Stimulated activated CD4-positive, alpha-beta T cell treated with anti-CD3 and anti-CD28 coated beads, TNF-alpha, amount 100 ng/mL, for 24 hours (primary cell): ENCODE measurements at places on chromosomes 3 and 15.

DNA sequence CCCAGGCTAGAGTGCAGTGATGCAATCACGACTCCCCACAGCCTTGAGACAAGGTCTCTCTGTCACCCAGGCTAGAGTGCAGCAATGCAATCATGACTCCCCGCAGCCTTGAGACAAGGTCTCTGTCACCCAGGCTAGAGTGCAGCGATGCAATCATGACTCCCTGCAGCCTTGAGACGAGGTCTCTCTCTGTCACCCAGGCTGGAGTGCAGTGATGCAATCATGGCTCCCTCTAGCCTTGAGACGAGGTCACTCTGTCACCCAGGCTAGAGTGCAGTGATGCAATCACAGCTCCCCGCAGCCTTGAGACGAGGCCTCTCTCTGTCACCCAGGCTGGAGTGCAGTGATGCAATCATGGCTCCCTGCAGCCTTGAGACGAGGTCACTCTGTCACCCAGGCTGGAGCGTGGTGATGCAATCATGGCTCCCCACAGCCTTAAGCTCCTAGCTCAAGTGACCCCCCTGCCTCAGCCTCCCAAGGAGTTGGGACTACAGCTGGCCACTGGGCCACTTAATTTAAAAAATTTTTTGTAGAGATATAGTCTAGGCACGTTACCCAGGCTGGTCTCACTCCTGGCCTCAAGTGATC lies 26.1 kb downstream of the TFRC start:
- no peak for DNase-seq

DNA sequence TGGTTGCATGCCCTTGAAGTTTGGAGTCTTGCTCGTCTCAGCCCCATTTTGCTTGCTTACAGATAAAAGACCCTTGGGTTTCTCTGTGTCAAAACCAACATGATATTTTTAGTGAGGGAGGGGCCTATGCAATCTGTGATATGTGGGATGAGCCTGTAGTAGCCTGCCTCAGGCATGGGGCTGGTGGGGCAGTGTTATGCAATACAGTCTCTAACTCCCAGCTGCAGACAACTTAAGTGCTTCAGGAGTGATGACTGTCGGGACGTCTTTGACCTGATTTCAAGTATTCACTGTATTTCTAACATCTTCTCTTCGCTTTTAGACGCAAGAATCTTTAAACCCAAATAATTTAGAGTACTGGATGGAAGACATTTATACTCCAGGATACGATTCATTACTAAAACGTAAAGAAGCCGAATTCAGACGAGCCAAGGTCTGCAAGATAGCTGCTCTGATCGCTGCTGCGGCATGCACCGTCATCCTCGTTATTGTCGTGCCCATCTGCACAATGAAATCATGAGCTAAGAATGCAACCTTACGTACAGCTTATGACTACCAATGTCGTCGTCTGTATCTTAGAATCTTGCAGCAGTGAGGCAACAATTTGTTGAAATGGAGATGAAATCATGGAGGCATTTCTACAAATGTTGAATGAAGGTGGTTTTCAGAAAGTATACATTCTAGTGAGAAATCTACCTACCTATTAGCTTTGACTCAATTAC lies 35.9 kb downstream of the MINAR1 start:
- DNase-seq = no peak

GRCh38 chr15:31399544-31400171 lies 73.0 kb downstream of the KLF13 start:
- no peak for DNase-seq

GRCh38 chr3:123042413-123042812 lies 14.8 kb upstream of the SEMA5B start:
- no peak for DNase-seq

DNA sequence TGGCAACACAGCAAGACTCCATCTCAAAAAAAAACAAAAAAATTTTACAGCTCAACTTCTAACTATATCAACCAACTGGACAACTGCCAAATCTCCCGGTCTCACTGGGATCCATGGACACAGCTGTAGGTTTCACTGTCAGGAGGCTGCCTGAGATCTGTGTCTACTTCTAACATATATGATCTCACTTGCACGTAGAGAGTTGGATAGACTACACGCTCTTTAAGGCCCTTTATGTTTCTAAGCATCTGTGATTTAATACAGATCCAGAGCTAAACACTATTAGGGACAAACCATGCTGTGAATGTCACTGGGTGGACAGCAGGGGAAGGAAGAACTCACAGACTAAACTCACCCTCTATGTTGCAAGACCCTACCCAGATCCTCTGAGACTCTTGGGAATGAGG lies 13.0 kb upstream of the APOD start:
- no peak for DNase-seq

- DNase-seq = no peak
These were observed 261.2 kb upstream of the LRRFIP2 start for GRCh38 chr3:37435572-37435971.

GRCh38 chr3:185272033-185272432 lies 18.2 kb upstream of the EHHADH start:
- DNase-seq = no peak

DNA sequence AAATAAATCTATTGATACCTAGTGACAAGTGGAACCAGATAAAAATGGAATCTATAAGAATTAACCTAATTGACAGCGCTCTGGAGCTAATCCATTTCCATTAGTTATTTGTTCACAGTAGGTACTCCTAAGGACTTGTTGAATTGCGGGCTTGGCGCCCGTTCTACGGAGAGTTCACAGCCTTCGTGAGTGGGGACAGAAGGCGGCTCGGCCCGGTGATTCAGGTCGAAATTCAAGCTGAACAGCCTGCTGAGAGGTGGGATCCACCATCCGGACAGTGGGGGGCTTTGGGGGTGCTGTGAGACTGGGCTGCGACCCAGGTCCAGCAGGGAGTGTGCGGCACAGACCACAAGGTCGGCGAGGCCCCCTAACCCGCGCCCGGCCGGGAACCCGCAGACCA lies 779 bp upstream of the CTNNB1 start:
- no peak for DNase-seq

DNA sequence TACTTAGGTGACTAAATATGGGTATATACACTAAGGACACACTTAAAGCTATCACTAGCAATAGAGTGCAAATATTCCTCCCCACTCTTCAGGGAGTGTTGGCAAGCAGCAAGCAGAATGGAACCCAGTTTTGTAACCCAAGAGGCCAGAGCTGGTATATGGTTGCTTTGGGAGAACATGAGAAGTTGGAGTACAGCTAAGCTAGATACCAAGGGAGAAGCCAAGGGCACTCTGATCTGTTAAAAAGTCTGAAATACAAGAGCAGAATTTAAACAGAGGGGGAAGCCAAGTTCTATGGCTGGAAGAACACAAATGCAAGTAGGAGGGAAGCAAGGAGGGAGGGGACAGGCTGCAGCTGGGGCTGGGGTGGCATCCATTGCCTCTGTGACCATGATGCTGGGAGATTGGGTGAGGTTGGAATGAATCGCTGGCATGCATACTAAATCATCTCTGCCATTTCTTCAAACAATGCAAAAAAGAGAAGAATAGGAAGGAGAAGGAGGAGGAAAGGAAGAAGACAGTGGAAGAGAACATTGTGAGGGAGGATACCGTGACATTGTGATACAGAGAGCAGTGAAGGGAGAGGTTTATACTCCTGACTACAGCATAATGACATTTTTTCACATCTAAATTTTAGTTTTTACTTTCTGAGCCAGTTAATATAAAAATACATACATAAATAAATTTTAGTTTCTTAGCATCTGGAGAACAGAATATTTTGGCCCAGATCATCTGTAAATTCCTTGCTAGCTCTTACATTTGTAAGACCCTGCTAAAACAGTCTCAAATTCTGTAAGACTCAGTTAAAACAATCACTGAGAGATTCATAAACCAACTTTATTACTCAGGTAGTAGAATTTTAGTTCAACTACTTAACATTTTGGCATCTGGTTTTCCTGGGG lies 9.0 kb upstream of the ANXA2 start:
- DNase-seq = no peak

GRCh38 chr15:88730751-88731150 lies 72.5 kb upstream of the ACAN start:
- DNase-seq = no peak

DNA sequence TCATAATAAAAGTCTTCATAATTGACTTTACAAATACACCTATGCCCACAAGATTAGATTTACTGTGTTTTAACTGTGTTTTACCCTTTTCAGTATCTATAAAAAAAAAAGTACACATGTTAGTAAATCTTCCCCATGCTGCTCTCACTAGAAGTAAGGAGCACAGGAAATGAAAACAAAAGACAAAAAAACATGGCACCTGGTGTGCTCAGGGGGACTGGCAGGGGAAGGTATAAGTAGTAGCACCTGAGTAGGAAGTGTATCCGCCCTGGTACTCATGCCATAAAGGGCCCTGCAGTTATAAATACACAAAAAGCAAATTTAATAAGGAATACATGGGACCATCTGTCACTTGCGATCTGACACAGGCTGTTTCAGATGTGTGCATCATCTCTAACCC lies 8.9 kb upstream of the ALDH1A2 start:
- no peak for DNase-seq

DNA sequence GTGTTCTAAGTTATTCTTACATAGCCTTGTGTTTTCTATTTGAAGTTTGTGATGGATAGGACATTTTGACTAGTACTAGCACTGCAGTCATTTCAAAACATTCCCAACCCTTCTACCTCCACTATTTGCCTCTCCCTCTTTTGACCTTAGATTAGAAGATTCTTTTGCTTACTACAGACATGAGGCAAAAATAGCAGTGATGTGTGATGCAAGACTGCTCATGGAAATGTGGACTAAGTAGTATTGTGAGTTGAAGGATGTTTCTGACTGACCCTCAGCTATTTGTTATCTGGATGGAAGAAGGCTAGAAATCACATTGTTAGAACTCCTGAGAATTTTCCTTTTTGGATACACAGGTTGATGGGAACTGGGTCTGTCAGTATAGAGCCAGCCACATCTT lies 45.9 kb downstream of the ATP2C1 start:
- no peak for DNase-seq

GRCh38 chr15:92651877-92652575 lies 3.5 kb downstream of the FAM174B start:
- DNase-seq = no peak

GRCh38 chr15:79028411-79028964 lies 62.1 kb downstream of the RASGRF1 start:
- no peak for DNase-seq
